ENCODE measurements at places on chromosomes 4 and X. TPM values are rescaled to one million over a fixed set of nuclear protein-coding genes. Genes with fewer than 3 reads are reported as not detected.

- no peak overlapping the region for H3K4me3 ChIP-seq
- H3K36me3 ChIP-seq = no peaks in the 10 kb centered on the region
- H3K4me1 ChIP-seq = peaks cover 2% of the 10 kb centered on the region
- DNase-seq = no peak
Observed at GRCh38 chr4:123449362-123449761, 52.8 kb downstream of the SPRY1 start.

DNA sequence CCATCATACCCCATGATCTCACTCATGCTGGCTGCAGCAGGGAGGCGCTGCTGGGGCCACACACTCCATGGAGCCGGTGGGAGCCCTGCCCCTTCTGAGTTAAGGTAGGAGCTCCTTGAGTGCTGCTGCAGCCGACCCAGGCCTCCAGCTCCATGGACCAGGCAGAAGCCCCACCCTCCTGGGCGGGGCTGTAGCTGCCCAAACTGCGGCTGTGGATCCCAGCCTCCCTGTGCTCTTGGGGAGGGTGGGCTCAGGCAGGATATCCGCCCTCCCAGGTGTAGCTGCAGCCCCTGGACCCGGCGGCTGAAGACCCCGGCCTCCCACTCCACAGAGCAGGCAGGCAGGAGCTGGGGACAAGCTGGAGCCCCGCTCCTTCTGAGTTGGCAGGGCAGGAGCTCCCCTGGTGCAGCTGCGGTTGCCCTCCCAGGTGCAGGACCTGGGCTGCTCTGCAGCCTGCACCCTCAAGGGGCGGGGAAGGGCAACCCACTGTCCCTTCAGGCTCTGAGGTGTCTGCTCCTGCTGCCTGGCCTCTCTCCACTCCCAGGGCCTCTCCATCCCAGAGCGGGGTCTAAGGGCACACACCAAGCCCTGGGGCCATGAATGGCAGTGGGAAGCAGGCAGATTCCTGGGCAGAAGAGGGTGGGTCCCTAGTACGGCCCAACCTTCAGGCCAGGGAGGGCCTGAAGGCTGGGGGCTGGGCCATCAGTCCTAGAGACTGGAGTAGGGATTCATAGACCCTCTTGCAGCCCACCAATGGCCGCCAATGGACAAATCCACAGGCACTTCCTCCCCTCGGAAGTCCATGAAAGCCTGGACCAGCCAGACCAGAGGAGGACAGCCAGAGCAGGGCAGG lies 466.1 kb downstream of the DTHD1 start:
- no peak overlapping the region for H3K4me3 ChIP-seq
- no peaks in the 10 kb centered on the region for H3K27me3 ChIP-seq
- H3K4me1 ChIP-seq = no peaks in the 10 kb centered on the region
- H3K27ac ChIP-seq = no peak overlapping the region

DNA sequence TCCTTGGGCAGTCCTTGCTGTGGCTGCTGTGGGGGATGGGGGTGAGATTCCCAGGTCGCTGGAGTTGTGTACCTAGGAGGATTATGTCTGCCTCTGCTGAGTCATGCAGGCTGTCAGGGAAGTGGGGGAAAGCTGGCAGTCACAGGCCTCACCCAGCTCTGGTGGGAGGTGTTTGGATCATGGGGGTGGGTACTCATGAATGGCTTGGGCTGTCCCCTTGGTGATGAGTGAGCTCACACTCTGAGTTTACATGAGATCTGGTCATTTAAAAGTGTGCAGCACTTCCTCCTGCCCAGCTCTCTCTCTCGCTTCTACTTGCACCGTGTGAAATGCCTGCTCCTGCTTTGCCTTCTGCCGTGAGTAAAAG lies 24.6 kb upstream of the PDLIM3 start:
- no peak for DNase-seq
- H3K4me1 ChIP-seq = no peaks in the 10 kb centered on the region
- H3K4me3 ChIP-seq = no peak overlapping the region

DNA sequence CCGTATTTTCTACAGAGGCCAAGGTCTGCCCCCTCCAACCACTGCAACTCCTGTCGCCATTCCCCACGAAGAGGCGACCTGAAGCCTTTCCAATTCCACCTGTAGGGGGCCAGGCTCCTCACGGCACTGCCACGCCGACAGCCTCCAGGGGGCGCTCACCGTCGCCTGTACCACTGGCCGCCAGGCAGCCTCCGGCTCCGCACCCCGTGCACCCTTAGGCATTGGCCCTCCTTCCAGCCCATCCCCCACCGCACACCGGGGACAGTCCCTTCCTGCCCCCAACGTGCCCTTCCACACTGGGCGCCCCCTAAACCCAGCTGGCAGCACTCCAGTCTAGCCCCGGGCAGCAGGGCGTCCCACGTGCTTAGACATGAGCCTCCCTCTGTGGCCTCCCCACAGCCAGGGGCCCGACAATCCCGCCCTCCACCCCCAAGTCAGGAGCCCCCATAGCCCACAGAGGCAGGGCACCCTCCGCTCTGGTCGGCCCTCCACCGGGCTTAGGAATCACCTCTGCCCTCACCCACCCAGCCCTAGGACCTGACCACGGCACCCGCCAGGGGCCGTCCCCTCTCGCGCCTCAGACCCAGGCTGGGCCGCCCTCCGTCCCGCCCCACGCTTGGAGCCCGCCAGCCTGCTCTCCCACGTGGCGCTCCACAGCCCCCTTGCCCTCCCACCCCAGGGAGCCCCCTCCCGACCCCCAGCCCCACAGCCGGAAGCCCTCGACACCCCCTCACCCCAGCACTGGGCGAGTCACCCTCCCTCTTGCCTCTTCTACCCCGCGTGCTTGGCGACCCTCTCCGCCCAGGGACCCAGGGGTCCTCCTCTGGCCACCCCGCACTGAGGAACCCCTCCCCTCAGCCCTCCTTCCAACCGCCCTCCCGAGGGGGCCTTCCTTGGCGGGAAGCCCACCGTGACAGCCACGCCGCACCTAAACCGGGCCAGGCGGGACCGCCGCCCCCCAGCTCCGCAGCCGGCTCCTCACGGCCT lies 711 bp downstream of the PNMA6E start:
- DNase-seq = no peak
- no peak overlapping the region for H3K4me3 ChIP-seq
- no peaks in the 10 kb centered on the region for H3K36me3 ChIP-seq
- H3K27ac ChIP-seq = no peak overlapping the region

ZFX gene
- total RNA-seq = 66.5 TPM

VEGFC gene
- not detected for total RNA-seq

- H3K27ac ChIP-seq = peak overlapping the region; percentile 87
- peaks cover 11% of the 10 kb centered on the region for H3K4me1 ChIP-seq
- no peaks in the 10 kb centered on the region for H3K27me3 ChIP-seq
- peak overlapping the region; percentile 39 for H3K4me3 ChIP-seq
Observed at GRCh38 chr4:36283912-36284465, 2.6 kb downstream of the DTHD1 start.

GRCh38 chr4:75844151-75844662 lies 58.0 kb downstream of the PPEF2 start:
- H3K27ac ChIP-seq = no peak overlapping the region
- H3K4me3 ChIP-seq = no peak overlapping the region
- peaks cover 4% of the 10 kb centered on the region for H3K4me1 ChIP-seq
- no peak for DNase-seq
- peaks cover 4% of the 10 kb centered on the region for H3K27me3 ChIP-seq

DNA sequence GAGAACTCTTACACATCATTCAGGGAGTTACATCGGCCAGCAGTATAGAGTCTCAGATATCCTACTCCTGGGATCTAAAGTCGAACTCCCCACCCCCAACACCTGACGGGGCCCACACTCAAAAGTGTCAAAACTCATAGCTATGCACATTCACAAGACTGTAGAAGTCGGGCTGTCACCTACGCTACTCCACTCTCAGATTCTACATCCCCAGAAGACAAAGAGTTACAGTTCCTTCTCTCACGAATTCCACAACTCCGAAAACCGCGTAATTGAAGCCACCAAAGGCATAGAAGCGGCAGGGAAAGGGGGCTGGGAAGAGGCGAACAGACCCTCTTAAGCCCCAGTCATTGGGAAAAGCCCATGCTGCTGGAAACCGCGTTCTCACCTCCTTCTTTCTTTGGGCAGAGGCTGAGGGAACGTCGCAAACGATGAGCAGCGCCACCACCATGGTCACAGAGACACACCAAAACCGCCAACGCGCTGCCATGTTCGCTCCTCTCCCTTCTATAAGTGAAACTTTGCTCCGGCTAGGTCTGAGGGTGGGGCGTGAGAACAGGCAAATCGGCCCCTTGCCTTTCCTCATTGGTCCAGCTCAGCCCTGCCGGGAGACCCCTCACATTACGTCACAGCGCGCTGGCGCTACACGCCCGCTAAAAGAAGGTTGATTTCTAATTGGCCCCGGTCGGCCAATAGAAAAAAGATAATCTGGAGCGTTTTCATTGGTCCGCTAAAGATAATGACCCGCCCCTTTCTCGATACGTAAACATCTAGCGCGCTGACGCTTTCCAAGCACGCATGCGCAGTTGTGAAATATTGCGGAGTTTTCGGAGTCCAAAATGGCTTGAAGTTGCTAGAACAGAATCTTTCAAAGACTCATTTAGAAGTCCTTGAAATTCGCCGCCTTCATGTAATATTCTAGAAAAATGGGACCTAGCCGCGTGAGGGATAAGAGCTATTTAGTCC lies at the start of gene MAGT1:
TSS of gene MAGT1 (minus strand) at position 515 of the 966 bp plus-strand sequence. CDS start at position 490, 25 bp downstream.
- peaks cover 2% of the 10 kb centered on the region for H3K4me1 ChIP-seq
- H3K36me3 ChIP-seq = no peaks in the 10 kb centered on the region
- peak; percentile 82 for DNase-seq
- peak within 1 kb of the TSS; percentile 99 for H3K27ac ChIP-seq

DNA sequence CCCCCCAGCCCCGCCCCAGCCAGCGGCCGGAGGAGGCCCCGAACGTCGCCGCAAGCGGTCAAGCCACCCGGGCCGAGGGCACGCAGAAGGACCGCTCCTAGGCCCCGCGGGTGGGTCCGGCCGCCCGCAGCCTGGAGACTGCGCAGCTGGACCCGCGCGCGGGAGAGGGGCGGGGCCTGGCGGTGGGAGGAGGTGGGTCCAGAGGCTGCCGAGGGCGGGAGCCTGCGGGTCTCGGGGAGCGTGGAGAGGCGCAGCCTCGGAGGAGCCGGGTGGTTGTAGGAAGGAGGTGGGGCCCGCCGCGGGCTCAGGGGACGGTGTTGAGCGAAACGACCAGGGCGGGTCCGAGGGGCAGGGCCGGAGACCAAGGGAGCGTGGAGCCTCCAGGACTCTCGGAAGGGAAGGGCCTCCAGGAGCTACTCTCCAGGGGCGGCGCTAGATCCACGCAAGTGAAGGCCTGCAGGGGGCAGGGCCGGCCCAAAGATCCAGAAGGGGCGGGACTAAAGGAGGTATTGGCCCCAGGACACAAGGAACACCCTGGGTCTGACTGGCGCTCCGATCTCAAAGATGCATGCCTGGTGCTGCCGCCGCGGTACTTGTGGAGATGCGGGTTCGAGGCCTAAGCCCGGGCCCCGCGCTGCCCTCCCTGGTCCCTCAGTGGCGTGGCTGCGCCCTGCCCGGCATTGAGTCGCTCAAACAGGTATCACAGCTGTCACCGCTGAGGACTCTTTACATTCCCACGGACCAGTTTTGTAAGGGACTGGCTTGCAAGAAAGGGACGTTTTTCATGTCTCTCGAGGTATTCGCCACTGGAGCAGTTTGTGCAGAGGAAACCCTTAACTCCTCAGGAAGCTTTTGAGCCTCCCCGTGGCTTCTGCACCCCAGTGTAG lies 5.9 kb downstream of the TIMM17B start:
- peak overlapping the region; percentile 62 for H3K4me3 ChIP-seq
- H3K27me3 ChIP-seq = no peaks in the 10 kb centered on the region
- DNase-seq = peak; percentile 69
- peaks cover 5% of the 10 kb centered on the region for H3K36me3 ChIP-seq
- peaks cover 2% of the 10 kb centered on the region for H3K4me1 ChIP-seq

OTUD4 gene
- 46.0 TPM for total RNA-seq

GRCh38 chr4:175456131-175456530 lies 355.9 kb downstream of the GPM6A start:
- H3K27ac ChIP-seq = no peak overlapping the region
- H3K27me3 ChIP-seq = no peaks in the 10 kb centered on the region
- no peaks in the 10 kb centered on the region for H3K36me3 ChIP-seq

- no peak for DNase-seq
- no peaks in the 10 kb centered on the region for H3K36me3 ChIP-seq
- H3K27ac ChIP-seq = no peak overlapping the region
- no peak overlapping the region for H3K4me3 ChIP-seq
Observed at GRCh38 chr4:97106161-97106560, 1037.1 kb downstream of the STPG2 start.

RASSF6 gene
- total RNA-seq = 1.1 TPM

BMP3 gene
- total RNA-seq = not detected

DNA sequence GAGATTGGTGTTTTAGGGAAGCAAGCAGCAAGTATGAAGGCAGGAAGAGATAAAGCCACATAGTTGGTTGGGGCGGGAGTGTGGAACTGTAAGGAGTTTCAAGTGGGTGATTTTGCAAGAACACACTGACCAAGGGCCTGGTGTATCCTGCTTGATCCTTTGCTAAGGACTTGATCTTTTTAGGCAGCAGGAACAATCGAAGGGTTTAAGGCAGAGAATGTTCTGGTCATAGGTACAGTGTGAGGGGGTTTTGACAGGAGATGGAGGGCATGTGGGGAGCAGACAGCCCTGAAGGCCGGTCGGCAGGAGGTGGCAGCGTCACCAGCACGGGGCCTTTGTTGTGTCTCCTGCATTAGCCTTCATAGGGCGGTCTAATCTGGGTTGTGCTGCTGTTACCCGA lies 54.7 kb downstream of the FAM193A start:
- H3K36me3 ChIP-seq = peaks cover 2% of the 10 kb centered on the region
- no peaks in the 10 kb centered on the region for H3K27me3 ChIP-seq
- H3K27ac ChIP-seq = no peak overlapping the region
- DNase-seq = no peak
- H3K4me3 ChIP-seq = no peak overlapping the region
- no peaks in the 10 kb centered on the region for H3K4me1 ChIP-seq

DNA sequence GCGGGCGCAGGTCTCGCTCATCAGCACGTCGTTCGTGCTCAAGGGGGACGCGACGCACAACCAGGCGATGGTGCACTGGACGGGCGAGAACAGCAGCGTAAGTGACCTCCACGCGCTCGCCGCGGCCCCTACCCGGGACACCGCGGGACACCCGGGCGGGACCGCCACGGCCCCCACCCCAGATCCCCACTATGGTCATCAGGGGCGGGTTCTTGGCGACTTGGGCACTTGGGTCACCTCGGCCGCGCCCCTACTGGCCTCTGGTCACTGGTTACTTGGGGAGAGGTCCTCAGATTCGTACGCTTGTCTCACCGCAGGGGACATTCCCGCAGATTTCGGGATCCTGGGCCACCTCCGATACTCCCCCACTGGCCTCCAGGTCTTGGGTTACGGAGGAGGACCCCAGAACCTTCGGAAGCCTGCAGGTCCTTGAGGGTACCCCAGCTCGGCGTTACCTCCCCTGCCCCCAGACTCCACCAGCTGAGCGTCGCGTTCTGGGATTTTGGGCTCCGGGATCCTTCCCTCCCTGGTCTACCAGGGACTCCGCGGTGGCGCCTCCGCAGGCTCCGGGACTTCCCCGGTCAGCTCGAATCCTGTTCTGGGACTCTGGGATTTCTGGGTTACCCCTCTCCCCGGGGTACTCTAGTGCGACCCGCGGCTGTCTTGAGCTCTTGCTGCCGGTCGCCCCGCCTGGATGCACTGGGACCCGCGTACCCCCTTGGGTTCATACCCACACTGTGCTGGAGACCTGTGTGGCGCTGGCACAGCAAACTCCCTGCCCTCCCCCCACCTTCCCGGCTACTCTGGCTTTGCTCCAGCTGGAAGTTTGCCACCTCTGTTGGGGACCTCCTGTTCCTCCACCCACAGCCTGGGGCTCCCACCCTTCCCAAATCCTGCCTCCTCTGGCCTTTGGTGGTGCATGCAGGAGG lies 956 bp downstream of the SORCS2 start:
- DNase-seq = no peak
- H3K27ac ChIP-seq = no peak overlapping the region
- peaks cover 10% of the 10 kb centered on the region for H3K4me1 ChIP-seq
- H3K4me3 ChIP-seq = no peak overlapping the region

- peaks cover 3% of the 10 kb centered on the region for H3K4me1 ChIP-seq
- no peaks in the 10 kb centered on the region for H3K27me3 ChIP-seq
- no peak overlapping the region for H3K27ac ChIP-seq
- no peak overlapping the region for H3K4me3 ChIP-seq
Observed at GRCh38 chr4:113574636-113575103, 186.9 kb downstream of the CAMK2D start.
